WTC11 (cell line): ENCODE measurements at places on chromosomes 11 and 22.
A peak's percentile ranks its signal among the peaks of the same experiment; 100 is the strongest.

GRCh38 chr22:39349967-39350726, at the start of gene SYNGR1:
SYNGR1 (plus strand) TSS chr22:39349991; CDS start chr22:39350011, 20 bp downstream.
- DNase-seq = peak; percentile 47

DNA sequence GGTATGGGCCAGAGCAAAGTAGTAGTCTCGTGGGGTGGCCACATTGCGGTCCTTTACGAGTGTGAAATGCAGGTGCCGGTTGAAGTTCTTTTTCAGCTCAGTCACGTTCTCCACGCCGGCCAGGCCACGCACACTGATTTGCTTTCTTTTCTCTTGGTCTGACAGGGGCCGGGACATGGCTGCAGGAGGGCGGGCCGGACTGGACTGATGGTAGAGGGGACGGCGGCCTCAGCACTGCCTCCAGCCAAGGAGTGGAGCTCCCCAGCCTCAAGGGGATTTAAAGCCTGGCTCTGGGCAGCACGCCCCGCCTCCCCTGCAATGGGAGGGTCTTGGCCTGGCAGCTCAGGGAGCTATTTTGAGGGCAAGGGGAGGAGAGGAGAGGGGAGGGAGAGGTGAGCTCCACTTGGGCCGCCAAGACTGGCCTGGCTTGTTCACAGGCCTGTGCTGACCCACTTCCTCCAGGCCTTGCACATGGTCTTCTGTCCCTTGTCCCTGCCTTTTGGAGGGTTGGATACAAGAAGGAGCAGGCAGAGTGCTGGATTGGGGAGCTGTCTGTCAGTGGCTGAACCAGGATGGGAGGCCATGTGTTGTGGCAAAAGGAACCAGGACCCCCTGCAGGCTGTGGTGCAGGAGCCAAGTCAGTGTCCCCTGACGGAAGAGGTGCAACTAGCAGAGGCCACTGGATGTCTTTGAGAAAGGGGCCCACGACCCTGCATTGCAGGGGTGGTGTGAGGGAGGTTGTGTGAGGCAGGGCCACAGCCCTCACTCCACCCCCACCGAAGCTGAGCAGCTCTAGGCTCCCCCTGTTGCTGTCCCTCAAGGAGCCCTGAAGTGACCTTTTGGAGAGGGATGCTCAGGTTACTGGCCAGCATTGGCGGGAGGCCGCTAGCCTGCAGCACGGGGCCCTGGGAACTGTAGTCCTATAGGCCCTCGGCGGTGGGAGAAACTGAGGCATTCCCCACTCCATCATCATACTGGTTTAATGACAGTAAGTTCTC, at the start of gene PYGM:
Gene PYGM, minus strand, starts transcription at position 253 of the 998 bp plus-strand sequence. Its CDS starts 76 bp downstream, at position 177.
- peak; percentile 84 for DNase-seq

DNA sequence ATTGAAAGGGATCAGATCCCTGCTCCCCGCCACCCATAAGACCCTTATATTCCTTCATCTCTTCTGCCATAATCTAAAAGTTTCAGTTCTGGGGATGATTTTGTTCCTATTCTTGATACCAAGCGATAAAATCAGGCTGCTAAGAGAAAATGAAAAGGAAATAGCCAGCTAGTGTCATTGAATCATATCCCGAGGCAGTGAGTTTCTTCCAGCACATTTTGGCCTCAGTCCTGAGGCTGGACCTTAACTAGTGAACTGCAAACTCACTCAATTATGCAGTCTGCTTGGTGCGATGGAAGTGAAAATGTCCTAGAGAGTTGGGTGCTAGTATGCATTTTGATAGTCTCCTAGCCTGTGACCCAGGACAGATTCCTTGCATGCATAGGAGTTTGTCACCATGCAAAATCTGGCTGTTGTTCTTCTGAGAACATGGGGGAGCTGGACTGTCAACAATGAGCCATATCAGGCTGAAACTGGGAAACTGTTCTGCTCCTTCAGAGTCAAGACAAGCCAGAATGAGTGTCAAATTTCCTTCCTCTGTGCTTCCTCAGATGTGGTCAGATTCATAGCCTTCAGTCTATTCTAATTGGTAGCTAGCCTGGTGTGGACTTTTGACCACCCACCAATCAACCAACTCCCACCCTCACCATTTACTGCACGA, 102.9 kb downstream of the CCDC81 start:
- DNase-seq = no peak

DNA sequence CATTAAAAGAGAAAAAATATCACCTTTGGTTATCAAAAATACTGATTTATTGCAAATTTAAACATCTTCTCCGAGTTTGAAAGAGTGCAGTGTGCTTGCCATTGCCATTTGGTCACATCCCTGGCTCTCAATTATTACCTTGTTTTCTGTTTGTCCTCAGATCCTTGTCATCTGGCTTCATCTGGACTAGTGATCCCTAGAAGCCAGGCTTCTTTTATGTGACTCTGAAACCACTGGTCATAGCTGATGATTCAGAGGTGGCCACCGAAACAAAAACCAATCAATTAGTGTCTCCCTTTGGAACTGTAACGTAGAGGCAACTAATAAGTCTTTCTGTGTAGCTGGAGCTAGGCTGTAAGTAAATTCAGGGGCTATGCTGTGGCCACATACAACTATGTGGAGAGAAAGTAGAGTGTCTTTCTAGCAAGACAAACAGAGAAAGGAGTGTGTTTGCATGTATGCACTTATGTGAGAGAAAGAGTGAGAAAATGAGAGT, 237.9 kb downstream of the LUZP2 start:
- no peak for DNase-seq

DNA sequence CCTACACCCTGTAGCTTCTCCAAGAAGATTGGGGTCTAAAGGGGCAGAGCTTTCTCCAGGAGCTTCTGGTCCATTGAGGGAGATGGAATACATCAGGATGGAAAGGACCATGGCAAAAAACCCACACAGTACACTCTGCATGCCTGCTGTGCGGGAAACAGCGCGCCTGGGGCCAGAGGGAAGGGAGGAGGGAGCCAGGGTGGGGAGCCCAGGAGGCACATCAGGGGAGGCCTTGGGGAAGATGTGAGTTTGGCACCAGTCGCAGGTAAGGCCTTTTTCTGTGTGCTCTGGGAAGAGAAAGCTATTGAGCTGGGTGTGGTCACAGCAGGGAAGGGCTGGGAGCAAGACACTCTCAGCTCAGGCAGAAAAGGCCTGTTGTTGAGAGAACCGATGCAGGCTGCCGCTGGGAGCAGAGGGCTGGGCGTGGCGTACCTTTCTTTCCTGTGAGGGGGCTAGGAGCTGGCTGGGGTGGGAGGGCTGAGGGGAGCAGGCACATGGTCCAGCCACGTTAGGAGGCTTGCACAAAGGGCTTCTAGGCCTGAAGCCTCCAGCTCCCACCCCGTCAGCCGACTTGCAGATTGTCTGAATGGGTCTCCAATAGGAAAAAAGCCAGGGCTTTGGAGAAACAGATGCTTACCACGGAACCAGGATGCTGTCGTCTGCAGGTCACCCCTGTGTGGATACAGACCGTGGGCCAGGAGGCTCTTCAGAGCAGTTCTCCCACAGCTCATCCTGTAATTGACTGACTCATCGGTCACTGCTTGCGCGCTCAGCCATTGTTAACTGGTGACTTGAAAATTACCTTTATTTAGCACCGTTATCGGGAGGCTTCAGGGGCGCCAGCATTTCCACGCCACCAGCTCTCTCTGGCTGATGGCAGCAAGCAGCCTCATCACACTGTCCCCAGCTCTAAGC, 237.3 kb downstream of the ST3GAL4 start:
- DNase-seq = peak; percentile 36

DNA sequence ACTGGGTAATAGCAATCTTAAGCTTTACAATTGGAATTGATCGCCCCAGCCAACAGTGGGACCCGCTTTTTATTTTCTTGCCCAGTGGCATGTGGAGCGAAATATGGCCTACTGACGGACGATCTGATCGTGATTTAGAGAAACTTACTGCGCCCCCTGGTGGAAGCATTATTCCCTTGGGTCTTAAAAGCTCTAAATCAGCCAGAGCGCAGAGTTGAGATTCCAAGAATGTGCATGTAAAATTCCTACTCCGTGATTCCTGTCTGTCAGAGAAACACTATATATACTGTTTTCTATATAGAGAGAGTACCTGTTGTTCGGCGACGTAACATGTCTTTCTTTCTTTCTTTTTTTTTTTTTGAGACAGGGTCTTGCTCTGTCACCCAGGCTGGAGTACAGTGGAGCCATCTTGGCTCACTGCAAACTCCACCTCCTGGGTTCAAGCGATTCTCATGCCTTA, 3.7 kb upstream of the DPF2 start:
- peak; percentile 90 for DNase-seq

DNA sequence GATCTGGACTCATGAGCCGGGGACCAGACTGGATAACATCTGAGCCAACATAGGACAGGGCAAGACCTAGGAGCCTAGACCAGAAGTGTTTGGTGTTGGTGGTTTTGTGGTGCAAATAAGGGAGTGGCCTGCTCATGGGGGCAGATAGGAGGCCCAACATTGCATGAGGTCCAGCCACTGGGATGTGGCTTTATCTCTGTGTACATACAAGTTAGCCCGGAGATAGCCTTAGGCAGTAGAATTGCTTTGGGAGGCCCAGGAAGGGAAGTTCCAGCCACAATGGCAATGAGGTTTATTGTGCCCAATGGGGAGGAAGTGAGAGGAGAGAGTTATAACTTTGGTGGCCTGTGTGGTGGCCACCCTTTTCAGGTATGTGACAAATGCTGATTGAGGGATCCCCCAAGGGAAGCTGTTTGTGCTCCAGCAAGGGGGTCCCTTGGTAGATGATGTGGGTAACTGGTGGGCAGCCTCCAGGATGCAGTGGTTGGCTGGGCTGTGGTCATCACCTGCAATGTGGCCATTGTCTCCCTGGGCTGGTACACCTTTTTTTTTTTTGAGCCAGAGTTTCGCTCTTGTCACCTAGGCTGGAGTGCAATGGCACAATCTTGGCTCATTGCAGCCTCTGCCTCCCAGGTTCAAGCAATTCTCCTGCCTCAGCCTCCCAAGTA, 6.4 kb downstream of the LMO2 start:
- no peak for DNase-seq

DNA sequence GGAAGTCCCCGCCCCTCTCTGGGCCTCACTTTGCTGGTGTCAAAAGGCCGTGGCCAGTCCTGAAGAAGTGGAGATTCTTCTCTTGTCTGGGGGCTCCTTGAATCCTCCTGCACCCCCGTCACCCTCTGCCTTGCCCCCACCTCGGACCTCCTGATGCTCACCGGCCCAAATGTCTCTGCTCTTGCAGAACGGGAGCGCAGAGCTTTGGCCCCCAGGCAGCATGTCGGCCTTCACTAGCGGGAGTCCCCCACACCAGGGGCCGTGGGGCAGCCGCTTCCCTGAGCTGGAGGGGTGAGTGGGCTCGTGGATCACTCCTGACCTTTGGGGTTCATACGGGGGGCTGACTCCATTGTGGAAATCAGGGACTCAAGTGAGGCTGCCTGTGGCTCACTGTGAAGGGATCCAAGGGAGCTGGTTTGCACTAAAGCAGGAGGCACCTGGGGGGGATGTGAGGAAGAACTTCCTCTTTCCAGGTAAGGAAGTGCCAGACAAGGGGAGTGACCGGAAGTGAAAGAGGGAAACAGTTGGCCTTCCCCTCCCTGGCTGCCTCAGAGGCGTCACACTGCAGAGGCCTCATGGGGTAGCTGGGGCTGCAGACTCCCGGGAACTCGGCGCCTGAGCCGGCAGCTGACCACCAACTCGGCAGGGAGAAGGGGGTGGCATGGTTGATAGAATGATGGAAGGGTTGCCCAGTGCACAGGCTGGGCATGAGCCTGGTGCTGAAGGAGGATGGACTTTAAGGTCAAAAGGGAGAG, 23.1 kb downstream of the CSF2RB start:
- no peak for DNase-seq

GRCh38 chr11:108817976-108818375, 153.1 kb downstream of the DDX10 start:
- no peak for DNase-seq

DNA sequence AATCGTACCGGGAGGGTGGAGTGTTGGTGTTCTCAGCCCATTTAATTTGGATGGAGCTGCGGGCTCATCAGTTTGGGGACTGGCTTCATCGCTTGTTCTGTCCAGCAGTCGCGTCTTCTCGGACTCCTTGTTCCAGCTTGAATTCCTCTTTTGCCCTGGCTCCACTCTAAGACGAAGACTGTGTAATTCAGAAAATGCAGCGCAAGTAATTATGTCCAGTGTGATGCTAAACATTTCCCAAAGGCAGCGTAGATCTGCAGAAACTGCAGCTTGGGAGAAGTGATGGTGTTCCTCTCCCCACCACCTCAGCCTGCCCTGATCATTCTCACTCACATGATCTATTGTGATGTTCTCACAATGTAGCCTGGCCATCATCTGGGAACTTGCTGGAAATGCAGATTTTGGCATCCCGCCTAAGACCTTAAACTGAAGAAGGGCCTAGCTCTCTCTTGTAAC, 666 bp downstream of the SLC25A18 start:
- DNase-seq = no peak

GRCh38 chr11:23278121-23278520, 417.8 kb upstream of the CCDC179 start:
- no peak for DNase-seq

- no peak for DNase-seq
Observed at GRCh38 chr11:74989260-74989638, 516 bp downstream of the NEU3 start.

GRCh38 chr11:65637794-65638419, at the start of gene SIPA1:
SIPA1 (plus strand) TSS chr11:65638101; CDS start chr11:65640922, 2,821 bp downstream.
- DNase-seq = peak; percentile 89

GRCh38 chr22:46079093-46079860, 71.0 kb upstream of the PPARA start:
- DNase-seq = peak; percentile 6

DNA sequence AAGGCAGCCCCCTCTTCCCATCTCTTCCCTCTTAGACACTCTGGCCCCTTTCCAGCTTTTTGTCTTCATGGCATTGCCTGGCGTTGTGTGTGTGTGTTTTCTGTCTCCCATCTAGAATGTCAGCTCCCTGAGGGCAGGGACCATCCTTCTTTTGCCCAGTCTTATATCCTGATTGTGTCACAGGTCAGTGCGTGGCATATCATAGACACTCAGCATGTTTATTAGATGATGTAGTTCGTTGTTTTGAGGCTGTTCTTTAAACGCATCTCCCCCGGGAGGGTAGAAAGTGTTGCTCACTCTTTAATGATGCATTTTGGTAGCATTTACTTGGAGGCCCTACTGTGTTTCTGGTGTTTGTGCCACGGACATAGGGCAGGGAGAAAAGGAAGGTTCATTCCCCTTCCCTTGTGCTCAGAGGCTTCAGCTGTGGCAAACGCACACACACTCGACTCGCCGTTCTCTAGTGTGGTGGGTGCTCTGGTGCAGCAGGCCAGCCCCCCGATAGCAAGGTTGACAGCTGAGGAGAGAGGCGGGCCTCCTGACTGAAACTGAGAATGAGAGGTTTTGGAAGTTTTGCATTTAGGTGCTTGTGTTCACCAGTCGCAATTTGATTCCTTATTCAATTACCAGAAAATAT, 60.2 kb downstream of the TNRC6B start:
- no peak for DNase-seq

GRCh38 chr11:128848815-128849455, 18.2 kb downstream of the KCNJ1 start:
- peak; percentile 90 for DNase-seq

- no peak for DNase-seq
Observed at GRCh38 chr11:127255209-127255608, 254.6 kb upstream of the KIRREL3 start.

GRCh38 chr22:34111210-34111824, 191.0 kb upstream of the LARGE1 start:
- DNase-seq = peak; percentile 49

DNA sequence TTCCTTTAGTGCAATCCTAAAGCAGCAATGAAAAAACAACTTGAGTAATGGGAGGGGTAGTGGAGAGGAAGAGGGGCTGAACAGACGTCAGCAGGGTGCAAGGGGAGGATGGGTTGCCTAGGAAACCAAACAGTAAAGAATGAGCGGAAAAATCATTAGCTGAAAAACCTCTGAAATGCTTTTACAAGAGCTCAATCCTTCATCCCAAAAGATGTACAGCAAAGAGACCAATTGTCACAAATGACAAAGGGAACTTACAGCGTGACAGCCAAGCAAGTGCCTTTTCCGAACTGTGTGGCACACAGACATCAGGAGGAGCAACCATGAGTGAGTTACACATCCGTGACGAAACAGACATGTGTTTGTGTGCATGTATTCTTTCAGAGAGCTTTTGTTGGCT, 104.6 kb downstream of the SIK3 start:
- no peak for DNase-seq
